ENCODE measurements at places on chromosomes 2 and 18. TPM values are rescaled to one million over a fixed set of nuclear protein-coding genes. Genes with fewer than 3 reads are reported as not detected.

GRCh38 chr2:197229509-197230443, 80.8 kb downstream of the ANKRD44 start:
- no peak for DNase-seq

DNA sequence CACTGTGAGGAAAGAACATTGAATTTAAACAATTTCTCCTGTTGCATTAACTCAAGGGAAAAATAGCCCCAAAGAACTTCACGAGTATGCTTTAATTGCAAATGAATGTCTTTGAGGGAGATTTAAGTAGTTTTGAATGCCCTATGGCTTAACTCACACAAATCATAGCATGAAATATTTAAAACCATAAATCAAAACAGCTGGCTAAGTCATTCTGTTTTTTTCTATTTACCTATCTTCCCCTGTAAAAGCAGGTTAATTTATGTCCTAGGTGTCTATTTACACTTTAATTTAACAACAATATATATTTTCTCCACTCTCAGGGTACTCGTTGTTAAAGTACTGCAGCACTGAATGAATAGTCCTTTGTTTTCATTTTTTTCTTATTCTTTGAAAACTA, 118.8 kb upstream of the PIEZO2 start:
- DNase-seq = no peak

- no peak for DNase-seq
Observed at GRCh38 chr18:9404565-9405060, 70.0 kb downstream of the TWSG1 start.

Gene CRYBA2
- total RNA-seq = not detected

DNA sequence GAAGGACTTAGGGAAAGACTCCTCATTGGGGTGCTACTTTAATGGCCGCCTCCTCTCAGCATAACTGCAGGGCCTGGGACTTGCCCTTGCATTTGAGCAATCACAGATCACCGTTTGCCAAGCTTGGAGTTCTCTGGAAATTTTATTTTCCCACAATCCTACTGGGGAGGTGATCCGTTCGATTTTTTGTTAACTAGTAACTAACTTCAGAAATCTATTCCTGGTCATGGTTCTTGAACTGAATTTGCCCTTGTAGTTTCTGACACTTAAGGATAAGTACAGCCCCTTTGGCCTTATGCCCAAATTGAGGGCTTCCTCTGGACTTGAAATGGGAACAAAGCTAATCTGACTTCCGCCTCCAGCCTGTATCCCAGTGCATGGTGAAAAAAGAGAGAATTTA, 60.5 kb upstream of the ST3GAL5 start:
- DNase-seq = peak; percentile 43

Gene DNAJC5G
- total RNA-seq = not detected

DNA sequence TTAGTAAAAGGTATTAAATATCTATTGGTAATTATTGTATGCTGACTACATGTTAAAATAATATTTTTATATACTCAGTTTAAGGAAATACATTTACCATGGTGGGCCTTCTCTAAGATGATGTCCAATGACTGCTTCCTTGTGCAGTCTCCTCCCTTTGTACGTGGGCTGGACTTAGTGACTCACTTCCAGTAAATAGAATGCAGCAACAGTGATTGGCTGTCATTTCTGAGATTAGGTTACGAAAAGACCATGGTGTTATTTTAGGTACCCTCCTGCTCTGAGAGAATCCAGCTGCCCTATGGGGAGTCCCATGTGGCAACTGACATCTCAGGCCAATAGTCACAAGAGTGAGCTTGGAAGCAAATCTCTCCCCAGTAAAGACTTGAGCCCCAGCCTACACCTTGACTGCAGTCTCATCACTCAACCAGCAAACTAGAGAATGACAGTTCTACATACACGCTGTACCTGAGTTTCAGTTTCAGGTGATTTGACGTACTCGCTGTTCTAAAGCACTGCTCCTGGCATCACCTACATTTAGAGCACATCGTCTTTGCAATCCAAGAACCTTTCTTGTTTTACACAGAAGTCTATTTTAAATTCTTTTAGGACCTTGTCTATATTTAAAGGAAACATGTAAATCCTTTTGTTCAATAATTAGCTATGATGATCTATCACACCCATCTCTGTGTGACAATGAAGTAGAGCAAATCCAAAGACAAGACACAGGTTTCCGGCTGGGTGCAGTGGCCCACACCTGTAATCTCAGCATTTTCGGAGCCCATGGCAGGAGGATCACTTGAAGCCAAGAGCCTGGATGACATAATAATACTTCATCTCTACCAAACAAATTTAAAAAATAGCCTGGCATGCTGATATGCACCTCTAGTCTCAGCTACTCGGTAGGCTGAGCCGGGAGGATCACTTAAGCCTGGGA, 87.2 kb downstream of the COBLL1 start:
- no peak for DNase-seq

- DNase-seq = no peak
Observed at GRCh38 chr18:13406049-13406615, 187.6 kb downstream of the LDLRAD4 start.

Measured in HT-29 (cell line).